ENCODE measurements at places on chromosomes 6 and 20. TPM values are rescaled to one million over a fixed set of nuclear protein-coding genes. Genes with fewer than 3 reads are reported as not detected.
A peak's percentile ranks its signal among the peaks of the same experiment; 100 is the strongest.

The RPS10 gene
- total RNA-seq = 2,411 TPM

The DACT2 gene
- 4.9 TPM for total RNA-seq

The MYCT1 gene
- 2.0 TPM for total RNA-seq

The OR12D3 gene
- total RNA-seq = not detected

The PHACTR3 gene
- total RNA-seq = 0.30 TPM

The CAPN11 gene
- total RNA-seq = 3.3 TPM

The FAM83B gene
- total RNA-seq = 3.9 TPM

The RARS2 gene
- total RNA-seq = 31.8 TPM

The SLC17A3 gene
- not detected for total RNA-seq

The BHLHE23 gene
- 0.66 TPM for total RNA-seq

The PRRT1 gene
- 1.6 TPM for total RNA-seq

The POM121L2 gene
- 0.16 TPM for total RNA-seq

DNA sequence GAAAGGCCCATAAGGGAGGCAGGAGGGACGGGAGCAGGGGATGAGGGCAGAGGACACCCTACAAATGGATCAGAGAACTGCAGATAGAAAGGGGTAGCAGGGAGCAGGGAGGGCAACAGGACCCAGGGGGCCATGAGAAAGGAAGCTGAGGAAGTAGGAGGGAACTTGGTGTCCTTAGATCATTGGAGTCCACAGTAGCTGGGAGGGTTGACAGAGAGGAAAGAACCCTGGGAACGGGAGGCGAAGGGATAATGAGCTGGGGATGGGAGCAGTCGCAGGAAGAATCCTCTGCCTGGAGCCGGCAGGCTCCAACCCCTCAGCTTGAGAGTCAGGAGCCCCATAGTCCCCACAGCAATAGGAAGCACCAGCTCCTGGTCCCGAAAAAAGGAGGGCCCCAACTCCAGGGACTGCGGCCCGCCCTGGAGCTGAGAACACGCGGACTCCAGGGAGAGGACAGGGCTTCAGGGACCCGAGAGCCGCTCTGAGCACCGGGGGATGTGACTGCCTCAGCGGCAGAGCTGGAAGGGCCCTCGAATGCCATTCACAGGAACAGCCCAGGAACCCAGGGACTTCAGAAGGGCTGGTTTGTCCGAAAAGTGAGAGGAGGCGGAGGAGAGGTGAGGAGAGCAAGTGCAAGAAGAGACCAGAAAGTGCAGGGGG lies 32.7 kb downstream of the HLA-A start:
- no peak overlapping the region for H3K27ac ChIP-seq
- peaks cover 79% of the 10 kb centered on the region for H3K27me3 ChIP-seq
- peaks cover 2% of the 10 kb centered on the region for H3K36me3 ChIP-seq

GRCh38 chr6:43493833-43494232 lies 16.3 kb downstream of the LRRC73 start:
- no peak for DNase-seq
- no peak overlapping the region for H3K4me3 ChIP-seq
- peaks cover 41% of the 10 kb centered on the region for H3K4me1 ChIP-seq
- H3K27ac ChIP-seq = peak overlapping the region; percentile 60
- H3K27me3 ChIP-seq = no peaks in the 10 kb centered on the region

- peak; percentile 64 for DNase-seq
- no peak overlapping the region for H3K4me3 ChIP-seq
- no peak overlapping the region for H3K27ac ChIP-seq
- peaks cover 20% of the 10 kb centered on the region for H3K36me3 ChIP-seq
- H3K4me1 ChIP-seq = peaks cover 9% of the 10 kb centered on the region
Measured at GRCh38 chr6:150528648-150529285, 70.9 kb upstream of the PLEKHG1 start.

DNA sequence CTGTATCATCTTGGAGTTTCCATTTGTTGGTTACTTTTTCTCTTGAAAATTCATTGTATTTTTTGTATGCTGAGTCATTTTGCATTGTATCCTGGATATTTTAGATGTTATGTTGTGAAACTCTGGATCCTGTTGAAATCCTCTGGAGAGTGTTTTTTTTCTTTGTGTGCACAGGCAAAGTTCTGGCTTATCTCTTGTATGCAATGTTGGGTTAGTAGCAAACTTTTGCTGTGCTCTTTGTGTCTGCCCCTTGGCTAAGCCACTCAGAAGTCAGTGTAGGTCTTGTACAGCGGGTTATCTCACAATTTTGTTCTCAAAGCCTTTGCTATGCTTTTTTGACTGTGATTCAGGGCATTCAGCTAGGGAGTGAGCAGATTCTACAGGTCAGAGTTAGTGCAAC lies 29.1 kb upstream of the LMBRD1 start:
- peaks cover 13% of the 10 kb centered on the region for H3K4me1 ChIP-seq
- H3K36me3 ChIP-seq = no peaks in the 10 kb centered on the region
- no peaks in the 10 kb centered on the region for H3K27me3 ChIP-seq
- DNase-seq = no peak
- no peak overlapping the region for H3K4me3 ChIP-seq
- no peak overlapping the region for H3K27ac ChIP-seq

DNA sequence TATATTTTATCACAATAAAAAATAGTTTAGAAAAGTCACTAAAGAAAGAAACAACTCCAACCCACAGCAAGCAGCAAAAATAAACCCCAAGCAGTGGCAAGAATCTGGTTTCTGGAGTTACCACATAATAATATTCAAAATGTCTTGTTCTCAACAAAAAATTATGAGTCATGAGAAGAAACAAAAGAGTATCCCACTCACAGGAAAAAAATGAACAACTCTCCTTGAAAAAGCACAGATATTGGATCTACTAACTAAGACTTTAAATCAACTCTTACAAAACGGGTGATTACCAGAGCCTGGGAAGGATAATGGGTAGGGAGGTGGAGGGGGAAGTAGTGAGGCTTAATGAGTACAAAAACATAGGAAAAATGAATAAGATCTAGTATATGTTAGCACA lies 425.6 kb downstream of the PLCB1 start:
- no peak overlapping the region for H3K4me3 ChIP-seq
- peaks cover 8% of the 10 kb centered on the region for H3K36me3 ChIP-seq
- no peak overlapping the region for H3K27ac ChIP-seq
- no peaks in the 10 kb centered on the region for H3K27me3 ChIP-seq

DNA sequence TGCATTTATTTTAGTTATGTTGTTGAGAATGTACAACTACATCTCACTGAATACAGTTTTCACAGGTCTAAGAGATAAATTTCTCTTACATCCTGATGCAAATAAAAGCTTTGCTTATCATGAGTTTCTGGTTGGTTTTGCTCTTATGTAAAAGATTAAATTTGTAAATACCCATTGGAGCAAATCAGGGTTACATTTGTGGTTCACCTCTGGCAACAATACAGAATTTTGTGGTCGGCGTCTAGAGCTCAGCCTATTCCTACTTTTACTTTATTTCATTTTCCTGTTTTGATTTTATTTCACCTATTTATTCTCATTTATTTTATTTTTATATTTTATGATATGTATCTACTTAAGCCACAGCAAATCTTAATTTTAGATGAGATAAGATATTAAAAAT lies 271.9 kb upstream of the MARCKS start:
- H3K36me3 ChIP-seq = no peaks in the 10 kb centered on the region
- no peaks in the 10 kb centered on the region for H3K27me3 ChIP-seq
- DNase-seq = no peak
- no peak overlapping the region for H3K27ac ChIP-seq
- H3K4me1 ChIP-seq = peaks cover 40% of the 10 kb centered on the region

DNA sequence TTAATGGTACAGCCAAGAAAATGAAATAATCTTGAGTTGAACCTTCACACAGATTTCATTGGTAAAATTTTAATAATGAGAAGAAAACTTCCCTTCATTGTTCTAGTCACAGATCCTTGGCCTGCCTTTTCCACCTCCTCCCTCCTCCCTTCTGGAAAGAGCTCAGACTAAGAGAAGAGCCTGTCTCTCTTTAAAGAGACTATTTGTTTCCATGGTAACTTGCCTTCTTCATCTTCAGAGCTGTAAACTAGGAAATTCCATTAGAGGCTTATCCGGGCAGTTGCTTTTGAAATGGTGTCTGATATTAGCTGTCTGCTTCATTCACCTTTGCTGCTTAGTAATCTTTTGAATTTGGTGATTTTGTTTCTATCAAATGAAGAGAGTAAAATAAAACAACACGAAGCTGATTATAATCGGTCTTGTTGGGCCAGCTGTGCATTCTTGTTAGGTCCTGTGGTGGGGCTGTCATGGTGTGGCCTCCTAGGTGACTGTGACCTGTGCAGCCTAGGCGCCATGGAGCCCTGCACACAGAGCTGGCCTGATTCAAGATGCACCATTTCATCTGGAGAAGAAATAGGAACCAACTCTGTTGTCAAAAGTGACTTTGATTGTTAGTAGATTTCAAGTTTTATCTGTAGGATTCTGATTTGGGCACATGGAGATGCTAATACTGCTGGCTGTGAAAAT lies 96.7 kb downstream of the MAP3K7 start:
- H3K27me3 ChIP-seq = peaks cover 2% of the 10 kb centered on the region
- peaks cover 44% of the 10 kb centered on the region for H3K4me1 ChIP-seq
- H3K4me3 ChIP-seq = no peak overlapping the region
- peak overlapping the region; percentile 31 for H3K27ac ChIP-seq
- no peak for DNase-seq
- peaks cover 23% of the 10 kb centered on the region for H3K36me3 ChIP-seq

DNA sequence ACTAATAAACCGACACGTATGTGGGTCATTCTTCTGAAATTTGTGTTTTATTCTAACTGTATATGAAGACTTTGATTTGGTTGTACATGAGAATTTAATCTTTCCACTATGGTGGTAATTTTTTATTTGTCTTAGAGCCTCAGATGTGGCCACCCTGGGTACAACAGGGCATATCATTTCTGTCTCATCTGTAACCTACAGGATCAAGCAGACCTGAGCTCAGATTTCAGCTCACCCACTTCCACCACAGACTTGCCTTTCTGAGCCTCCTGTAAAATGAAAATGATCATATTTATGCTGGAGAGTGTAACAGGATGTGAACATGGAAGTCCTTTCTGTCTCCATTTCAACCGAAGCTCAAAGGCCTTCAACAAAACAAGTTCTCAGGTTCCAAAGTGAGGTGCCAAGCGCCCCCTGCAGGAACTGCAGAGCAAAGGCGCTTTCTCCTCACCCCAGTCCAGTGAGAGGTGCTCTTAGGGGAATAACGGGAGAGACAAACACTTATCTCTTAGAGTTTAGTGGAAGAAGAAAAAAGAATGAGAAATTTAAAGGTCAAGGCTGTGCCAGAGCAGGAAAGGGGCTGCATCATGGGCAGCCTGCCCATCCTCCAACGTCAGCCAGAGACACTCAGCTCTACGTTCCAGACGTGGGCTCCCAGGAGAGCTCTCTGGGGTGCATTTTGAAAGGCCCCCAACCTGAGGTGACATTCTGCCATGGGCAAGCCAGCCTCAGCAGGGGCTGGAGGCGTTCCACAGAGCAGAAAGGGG lies 23.0 kb upstream of the CD24 start:
- DNase-seq = peak; percentile 86
- H3K27me3 ChIP-seq = no peaks in the 10 kb centered on the region
- no peak overlapping the region for H3K4me3 ChIP-seq

- peaks cover 5% of the 10 kb centered on the region for H3K4me1 ChIP-seq
- DNase-seq = no peak
- no peak overlapping the region for H3K27ac ChIP-seq
- no peak overlapping the region for H3K4me3 ChIP-seq
Measured at GRCh38 chr6:167569879-167570278, 245.0 kb downstream of the TTLL2 start.

DNA sequence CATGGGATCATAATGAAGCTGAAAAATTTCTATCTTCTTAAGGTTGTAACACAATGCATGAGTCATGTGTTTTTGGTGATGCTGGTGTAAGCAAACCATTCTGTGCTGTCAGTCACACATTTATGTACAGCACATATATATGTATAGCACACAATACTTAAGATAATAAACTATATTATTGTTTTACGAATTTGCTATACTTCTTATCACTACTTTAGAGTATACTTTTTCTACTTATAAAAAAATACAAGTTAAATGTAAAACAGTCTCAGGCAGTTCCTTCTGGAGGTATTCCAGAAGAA lies 920.1 kb upstream of the FLRT3 start:
- H3K4me3 ChIP-seq = no peak overlapping the region
- no peaks in the 10 kb centered on the region for H3K27me3 ChIP-seq
- DNase-seq = no peak

- DNase-seq = no peak
- no peak overlapping the region for H3K4me3 ChIP-seq
- no peaks in the 10 kb centered on the region for H3K4me1 ChIP-seq
- no peaks in the 10 kb centered on the region for H3K27me3 ChIP-seq
Measured at GRCh38 chr6:128107682-128108081, 206.8 kb upstream of the THEMIS start.

DNA sequence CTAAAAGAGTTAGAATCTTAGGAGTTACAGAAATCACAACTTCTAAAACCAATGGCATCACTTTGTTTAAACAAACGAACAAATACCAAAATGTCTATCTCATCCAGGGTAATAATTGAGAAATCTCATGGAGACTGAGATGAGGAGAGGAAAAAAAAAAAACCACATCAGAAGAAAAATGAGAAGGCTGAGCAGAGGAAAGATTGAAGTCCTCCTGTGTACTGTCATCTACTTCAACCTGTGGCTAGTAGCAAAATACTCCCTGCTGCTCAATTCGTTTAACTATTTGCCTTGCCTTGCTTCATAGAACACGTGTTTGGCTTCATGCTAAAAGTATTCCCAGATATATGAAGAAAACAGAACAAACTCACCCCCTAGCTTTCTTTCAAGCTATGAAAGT lies 143.7 kb downstream of the PDE10A start:
- no peak overlapping the region for H3K27ac ChIP-seq
- H3K4me1 ChIP-seq = peaks cover 7% of the 10 kb centered on the region
- H3K36me3 ChIP-seq = no peaks in the 10 kb centered on the region
- H3K4me3 ChIP-seq = no peak overlapping the region
- no peak for DNase-seq

GRCh38 chr6:81797591-81797990 lies 45.1 kb upstream of the TENT5A start:
- H3K36me3 ChIP-seq = no peaks in the 10 kb centered on the region
- no peaks in the 10 kb centered on the region for H3K27me3 ChIP-seq
- no peak overlapping the region for H3K27ac ChIP-seq
- H3K4me3 ChIP-seq = no peak overlapping the region
- no peak for DNase-seq

DNA sequence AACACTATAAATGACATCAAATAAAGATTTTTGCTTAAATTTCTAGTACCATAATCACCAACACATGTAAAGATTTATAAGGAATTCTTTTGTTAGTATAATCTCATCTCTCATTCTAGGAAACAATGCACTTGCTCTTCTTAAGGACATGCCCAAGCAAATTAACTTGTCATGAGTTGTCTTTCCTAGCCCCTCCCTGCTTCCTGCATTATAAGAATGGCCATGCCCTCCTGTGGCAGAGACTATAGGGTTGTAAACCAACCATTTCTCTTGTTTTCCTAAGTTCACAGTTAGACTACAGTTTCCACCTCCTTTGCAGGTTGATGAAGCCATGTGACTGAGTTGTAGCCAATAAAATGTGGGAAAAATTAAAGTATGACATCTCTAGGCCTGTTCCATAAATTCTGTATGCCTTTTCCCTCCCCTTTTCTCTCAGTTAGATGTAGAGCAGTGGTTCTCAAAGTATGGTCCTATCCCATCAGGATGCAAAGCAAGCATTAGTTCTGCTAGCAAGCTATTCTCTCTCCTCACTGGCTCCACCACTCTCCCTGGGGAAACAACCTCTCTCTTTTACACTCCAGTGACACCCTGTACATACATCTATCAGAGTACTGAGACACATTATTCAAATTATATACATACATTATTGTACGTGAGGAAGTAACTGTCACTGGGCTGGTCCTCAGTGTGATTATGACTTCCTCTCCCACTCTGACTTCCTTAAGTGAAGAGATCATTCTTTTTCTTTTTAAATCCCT lies 295.0 kb downstream of the PKHD1 start:
- no peak overlapping the region for H3K27ac ChIP-seq
- no peaks in the 10 kb centered on the region for H3K27me3 ChIP-seq
- H3K4me1 ChIP-seq = peaks cover 7% of the 10 kb centered on the region
- DNase-seq = no peak
- no peak overlapping the region for H3K4me3 ChIP-seq

Data from WTC11 (cell line).